ENCODE measurements at places on chromosomes 3 and 15.
A peak's percentile ranks its signal among the peaks of the same experiment; 100 is the strongest.

DNA sequence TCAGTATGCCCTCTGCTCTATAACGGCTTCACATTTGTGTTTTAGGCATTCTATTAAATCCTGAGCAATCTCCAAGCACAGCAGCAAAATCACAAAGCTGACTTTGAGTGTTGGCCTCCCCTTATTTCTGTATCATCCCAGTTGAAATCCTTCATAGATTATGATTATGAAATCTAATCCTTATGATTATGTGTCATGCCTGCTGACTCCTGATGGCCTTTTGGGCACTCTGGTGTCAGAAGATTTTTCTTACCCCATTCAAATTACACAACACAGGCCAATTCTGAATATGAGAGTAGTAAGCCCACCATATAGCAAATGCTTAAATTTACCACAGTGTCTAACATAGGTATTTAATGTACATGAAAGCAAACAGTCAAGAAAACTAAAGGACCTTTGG lies 34.3 kb downstream of the CDV3 start:
- peak; percentile 68 for DNase-seq

GRCh38 chr15:95363646-95364045 lies 966.9 kb upstream of the NR2F2 start:
- no peak for DNase-seq

DNA sequence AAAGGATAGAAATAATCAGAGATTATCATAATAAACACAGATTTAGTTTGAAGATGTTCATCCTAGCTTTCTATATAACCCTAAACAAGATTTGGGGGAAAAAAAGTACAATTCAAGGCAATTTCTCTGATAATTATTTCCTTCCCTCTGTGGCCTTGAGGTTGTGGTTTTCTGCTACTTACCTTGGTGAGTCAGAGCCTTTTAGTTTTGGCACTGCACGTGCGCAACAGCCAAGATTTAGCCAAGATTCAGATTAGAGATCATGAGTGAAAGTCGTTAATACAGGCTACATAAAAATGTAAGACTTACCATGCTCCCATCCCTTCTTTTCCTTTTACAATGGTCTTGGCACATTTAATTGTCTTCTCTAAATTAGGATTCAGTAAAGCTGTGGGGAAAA lies 6.7 kb downstream of the LYZL4 start:
- no peak for DNase-seq

GRCh38 chr3:69784954-69785514 lies 45.8 kb downstream of the MITF start:
- DNase-seq: no peak

DNA sequence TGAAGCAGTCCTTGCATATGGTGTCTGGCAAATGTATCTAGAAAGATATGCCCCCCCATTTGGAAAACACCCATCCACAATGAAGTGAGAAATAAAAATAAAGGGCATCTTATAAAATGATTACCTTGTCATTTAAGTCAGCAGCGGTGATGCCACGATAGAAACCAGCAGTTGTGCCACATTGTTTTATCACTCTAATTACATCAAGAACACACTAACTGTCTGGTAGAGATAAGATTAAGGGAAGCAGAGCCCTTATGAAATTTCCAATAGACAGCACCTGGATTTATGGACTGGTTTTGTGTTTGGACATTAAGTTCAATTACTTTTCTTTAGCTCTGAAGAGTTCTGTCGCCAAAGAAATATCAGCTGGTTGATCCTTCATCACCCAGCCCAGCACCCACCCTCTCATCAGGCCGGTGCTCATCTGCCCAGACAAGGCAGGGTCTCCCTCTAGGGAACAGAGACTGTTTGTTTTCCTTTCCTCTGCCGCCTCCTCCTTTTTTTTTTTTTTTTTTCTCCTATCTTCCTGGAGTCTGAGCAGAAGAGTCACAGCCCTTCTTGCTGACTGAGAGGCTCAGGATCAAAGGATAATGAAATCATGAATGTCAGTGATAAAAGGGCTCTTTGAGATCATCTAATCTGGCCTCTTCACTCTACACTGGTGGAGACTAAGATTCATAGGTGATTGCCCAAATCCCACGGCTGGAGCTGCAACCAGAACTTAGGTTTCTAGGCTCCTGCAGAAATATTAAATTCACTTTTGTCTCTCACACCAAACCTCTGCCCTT lies 464.1 kb downstream of the NTRK3 start:
- DNase-seq: no peak

GRCh38 chr3:66428733-66429132 lies 72.1 kb downstream of the LRIG1 start:
- no peak for DNase-seq

GRCh38 chr3:127196002-127196401 lies 3.1 kb downstream of the PRR23E start:
- no peak for DNase-seq

DNA sequence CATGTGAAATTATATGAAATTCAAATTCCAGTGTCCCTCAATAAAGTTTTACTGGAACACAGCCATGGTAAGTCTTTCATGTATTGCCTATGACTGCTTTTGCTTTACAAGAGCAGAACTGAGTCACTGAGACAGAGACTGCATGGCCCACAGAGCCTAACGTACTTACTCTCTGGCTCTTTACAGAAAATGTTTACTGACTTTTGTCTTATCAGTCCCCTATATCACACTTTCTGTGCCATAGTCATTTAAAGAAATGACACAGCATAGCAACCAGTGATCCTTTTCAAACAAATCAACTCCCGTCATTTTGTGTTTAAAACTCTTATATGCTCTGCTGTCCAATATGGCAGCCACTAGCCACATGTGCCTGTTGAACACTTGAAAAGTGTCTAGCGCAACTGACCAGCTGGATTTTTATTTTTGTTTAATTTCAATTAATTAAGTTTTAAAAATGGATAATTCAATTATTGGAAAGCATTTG lies 129.7 kb upstream of the CDIN1 start:
- no peak for DNase-seq

- no peak for DNase-seq
Observed at GRCh38 chr3:66052721-66053549, 14.2 kb upstream of the MAGI1 start.

GRCh38 chr3:174438501-174439145 lies 420.5 kb upstream of the NAALADL2 start:
- no peak for DNase-seq

DNA sequence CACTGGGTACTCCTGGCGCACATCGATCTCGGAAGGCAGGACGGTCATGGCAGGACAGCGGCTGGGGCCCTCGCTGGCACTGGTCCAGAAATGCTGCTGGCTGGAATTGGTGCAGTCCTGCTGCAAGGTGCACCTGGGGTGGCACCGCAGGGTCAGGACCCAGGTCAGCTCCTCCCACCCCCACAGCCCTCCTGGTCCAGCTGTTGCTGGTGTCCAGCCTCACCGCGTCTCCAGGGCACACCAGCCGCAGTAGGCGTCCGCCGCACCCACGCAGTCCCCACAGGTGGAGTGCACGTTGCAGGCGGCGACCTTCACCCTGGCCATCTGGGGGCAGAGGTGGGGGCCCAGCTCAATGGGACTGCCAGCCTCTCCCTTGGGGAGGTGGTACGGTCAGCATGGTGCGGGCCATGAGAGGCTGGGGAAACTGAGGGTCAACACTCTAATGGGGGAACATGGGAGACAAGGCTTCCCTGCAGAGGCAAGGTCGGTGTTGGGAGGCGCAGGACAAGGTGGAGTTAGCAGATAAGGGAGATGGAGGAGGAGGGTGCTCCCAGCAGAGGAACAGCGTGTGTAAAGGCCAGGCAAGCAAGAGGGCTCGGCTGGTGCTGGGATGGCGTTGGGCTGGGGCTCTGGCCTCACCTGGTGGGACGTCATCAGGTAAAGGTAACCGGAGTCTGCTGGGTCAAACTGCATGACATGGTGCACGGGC lies 20.4 kb downstream of the PLXND1 start:
- no peak for DNase-seq

GRCh38 chr3:107847791-107848190 lies 243.0 kb downstream of the CD47 start:
- no peak for DNase-seq

DNA sequence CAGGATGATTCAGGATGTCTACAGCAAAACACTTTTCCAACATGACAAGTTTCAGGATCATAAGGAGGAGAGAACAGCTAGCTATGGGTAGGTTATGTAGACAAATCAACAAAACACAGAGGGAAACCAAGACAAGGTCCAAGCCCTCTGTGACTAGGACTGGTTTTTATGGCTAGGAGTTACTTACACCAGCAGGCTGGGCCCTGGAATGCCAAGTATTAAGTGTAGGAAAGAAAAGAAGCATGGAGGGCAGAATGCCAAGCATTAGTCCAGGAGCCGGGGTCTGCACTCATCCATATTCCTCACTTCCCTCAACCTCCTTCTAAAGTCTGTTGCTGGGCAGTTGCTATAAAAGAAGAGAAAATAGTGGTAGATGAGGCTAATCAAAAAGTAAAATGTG lies 35.3 kb upstream of the PPP2R3A start:
- no peak for DNase-seq

- no peak for DNase-seq
Observed at GRCh38 chr3:25463836-25464418, 35.9 kb downstream of the RARB start.

GRCh38 chr3:126567696-126568438 lies 9.1 kb upstream of the C3orf22 start:
- DNase-seq: no peak

DNA sequence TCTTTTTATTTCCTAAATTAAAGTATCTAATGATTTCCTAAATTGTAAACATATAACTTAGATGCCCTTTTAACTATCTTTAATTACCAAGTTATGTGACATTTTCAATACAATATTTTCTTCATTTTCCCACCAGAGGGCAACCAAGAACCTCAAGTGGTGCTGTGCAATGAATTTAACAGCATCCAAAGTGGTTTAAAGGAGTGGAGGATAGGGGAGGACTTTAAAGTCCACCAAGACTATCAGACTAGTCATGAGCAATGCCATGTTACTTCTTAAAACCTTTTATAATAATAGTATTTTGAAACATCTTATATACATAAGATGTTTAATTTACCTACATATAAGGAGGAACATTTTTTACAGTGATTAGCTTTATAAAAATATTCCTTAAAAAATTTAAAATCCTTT lies 74.4 kb downstream of the DLG1 start:
- peak; percentile 58 for DNase-seq

DNA sequence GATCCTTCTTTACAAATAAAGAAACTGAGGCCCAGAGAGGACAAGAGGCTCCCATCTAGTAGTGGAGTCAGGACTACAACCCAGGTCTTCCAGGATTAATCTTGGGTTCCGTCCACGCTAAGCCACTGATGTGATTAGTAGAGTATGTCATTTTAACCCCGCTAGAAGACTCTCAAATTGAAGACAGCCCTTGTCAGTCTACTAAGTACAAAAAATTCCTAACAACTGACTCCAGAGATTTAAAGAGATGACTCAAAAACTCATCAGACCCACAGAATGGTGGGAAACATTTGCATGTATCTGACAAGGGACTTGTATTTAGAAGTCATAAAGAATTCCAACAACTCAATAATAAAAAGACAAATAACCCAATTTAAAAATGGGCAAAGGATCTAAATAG lies 145.3 kb downstream of the CNTN3 start:
- DNase-seq: no peak

GRCh38 chr3:153903430-153903829 lies 217.8 kb upstream of the ARHGEF26 start:
- no peak for DNase-seq

- no peak for DNase-seq
Observed at GRCh38 chr15:48091522-48091921, 29.3 kb upstream of the SLC24A5 start.

DNA sequence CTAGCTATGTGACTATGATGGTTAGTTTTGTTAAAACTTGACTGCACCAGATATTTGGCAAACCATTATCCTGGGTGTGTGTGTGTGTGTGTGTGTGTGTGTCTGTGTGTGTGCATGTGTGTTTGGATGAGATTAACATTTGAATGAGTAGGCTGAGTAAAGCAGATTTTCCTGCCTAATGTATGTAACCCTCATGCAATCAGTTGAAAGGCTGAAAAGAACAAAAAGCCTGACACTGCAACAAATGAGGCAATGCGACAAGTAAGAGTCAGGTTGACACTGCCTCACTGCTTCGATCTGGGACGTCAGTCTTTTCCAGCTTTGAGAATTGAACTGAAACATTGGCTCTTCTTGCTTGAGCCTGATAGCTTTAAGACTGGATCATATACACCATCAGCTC lies 643.0 kb downstream of the NAALADL2 start:
- DNase-seq: no peak

DNA sequence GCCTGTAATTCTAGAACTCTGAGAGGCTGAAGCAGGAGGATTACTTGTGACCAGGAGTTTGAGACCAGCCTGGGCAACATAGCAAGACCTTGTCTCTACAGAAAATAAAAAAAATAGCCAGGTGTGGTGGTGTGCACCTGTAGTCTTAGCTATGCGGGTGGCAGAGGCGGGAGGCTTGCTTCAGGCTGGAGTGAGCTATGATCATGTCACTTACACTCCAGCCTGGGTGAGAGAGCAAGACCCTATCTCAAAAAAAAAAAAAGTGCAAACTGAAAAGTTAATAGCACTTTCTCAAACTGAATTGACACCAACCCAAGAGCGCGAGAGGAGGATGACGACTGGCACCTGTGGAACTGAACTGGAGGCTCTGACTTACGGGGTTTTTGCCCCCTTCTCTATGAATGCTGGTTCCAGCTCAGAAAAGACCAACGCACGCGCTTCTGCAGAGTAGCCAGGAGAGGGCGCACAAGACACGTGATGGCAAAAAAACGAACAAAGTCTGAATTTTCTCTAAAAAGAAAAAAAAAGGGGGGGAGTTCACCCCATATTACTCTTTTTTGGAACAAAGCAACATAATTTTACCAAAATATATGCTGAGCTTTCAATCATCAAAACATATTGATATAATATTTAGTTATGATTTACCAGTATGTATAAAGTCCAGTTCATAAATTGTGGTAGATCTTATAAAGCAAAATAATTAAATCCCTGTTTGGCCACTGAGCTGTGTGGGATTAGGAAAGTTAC lies 23.7 kb downstream of the CFAP92 start:
- peak; percentile 47 for DNase-seq

GRCh38 chr3:160314995-160315394 lies 84.0 kb downstream of the IFT80 start:
- DNase-seq: no peak

GRCh38 chr3:9104121-9104520 lies 140.8 kb upstream of the RAD18 start:
- DNase-seq: no peak

- DNase-seq: no peak
Observed at GRCh38 chr15:57563416-57563815, 28.3 kb upstream of the MYZAP start.

- DNase-seq: no peak
Observed at GRCh38 chr3:148758303-148758884, 60.7 kb downstream of the AGTR1 start.

- DNase-seq: no peak
Observed at GRCh38 chr15:75718328-75718727, 5.7 kb upstream of the CSPG4 start.

GRCh38 chr3:195200010-195200822 lies 70.7 kb downstream of the XXYLT1 start:
- no peak for DNase-seq

- peak; percentile 66 for DNase-seq
Observed at GRCh38 chr3:127732879-127733350, 60.2 kb downstream of the ABTB1 start.
